ENCODE measurements at places on chromosomes 7 and 10. TPM values are rescaled to one million over a fixed set of nuclear protein-coding genes. Genes with fewer than 3 reads are reported as not detected.

COBL gene
- total RNA-seq = 7.7 TPM

CYP3A4 gene
- not detected for total RNA-seq

DNA sequence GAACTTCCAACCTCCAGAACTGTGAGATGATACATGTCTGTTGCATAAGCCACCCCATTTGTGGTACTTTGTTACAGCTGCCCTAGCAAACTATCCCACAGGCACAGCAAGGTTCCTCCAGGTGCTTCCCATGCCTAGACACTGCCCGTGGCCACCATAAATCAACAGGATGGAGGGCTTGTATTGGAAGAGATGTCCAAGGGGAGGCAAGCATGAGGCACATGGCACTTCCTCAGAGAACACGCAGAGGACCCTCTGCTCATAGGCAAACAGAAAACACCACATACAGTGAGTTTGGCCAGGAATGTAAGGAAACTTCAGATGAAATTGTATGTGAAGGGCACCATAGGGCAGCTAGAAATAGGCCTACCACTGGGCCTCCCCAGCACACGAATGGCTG is 291.1 kb downstream of the GRID1 start:
- H3K27ac ChIP-seq = no peak overlapping the region
- H3K4me1 ChIP-seq = no peaks in the 10 kb centered on the region
- no peaks in the 10 kb centered on the region for H3K27me3 ChIP-seq
- no peak for DNase-seq
- no peaks in the 10 kb centered on the region for H3K36me3 ChIP-seq

- peaks cover 11% of the 10 kb centered on the region for H3K4me1 ChIP-seq
- H3K27me3 ChIP-seq = no peaks in the 10 kb centered on the region
- H3K4me3 ChIP-seq = no peak overlapping the region
- no peak overlapping the region for H3K27ac ChIP-seq
- no peaks in the 10 kb centered on the region for H3K36me3 ChIP-seq
- no peak for DNase-seq
These were observed 182.0 kb downstream of the CUX1 start for GRCh38 chr7:101999393-101999792.

GRCh38 chr7:121023683-121024511 is 35.4 kb downstream of the CPED1 start:
- no peak for DNase-seq
- H3K27me3 ChIP-seq = no peaks in the 10 kb centered on the region
- no peaks in the 10 kb centered on the region for H3K36me3 ChIP-seq

KLF14 gene
- total RNA-seq = 0.83 TPM

DNA sequence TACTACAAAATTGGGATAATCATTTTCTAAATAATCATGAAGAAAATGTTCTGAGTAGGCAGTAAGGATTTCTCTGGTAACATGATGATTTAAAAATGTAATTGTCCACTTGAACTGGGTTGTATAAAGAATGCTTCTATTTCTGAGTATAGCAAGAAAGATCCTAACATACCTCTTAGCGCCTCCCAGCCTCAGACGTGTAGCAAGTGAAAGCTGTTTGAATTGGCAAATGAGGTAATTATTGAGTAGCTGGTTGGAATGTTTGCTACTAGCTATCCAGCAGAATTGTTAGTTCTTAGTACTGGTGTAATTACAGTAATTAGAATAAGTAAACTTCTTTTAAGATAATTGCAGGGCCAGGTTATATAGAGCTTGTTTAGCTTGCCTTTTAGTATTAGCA is 47.9 kb downstream of the SEPTIN7 start:
- H3K27me3 ChIP-seq = no peaks in the 10 kb centered on the region
- peaks cover 3% of the 10 kb centered on the region for H3K4me1 ChIP-seq
- DNase-seq = no peak
- H3K4me3 ChIP-seq = no peak overlapping the region

DNA sequence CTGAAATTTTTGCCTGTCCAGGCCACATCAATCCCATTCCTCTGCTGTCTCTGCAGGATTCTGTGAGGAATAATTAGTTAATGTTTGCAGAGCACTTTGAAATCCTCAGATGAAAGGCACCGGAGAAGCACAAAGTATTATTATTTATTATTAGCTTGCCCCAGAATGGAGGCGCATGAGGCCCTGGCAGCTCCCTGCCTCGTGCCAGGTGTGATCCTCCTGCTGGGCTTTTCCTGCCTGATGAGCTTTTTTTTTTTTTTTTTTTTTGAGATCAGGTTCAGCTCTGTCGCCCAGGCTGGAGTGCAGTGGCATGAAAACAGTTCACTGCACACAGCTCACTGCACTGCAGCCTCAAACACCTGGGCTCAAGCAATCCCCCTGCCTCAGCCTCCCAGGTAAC is 65.2 kb downstream of the TCF7L2 start:
- no peaks in the 10 kb centered on the region for H3K4me1 ChIP-seq
- H3K27me3 ChIP-seq = no peaks in the 10 kb centered on the region
- no peaks in the 10 kb centered on the region for H3K36me3 ChIP-seq
- DNase-seq = no peak

CNNM1 gene
- 1.5 TPM for total RNA-seq

PBLD gene
- total RNA-seq = 0.88 TPM

DNA sequence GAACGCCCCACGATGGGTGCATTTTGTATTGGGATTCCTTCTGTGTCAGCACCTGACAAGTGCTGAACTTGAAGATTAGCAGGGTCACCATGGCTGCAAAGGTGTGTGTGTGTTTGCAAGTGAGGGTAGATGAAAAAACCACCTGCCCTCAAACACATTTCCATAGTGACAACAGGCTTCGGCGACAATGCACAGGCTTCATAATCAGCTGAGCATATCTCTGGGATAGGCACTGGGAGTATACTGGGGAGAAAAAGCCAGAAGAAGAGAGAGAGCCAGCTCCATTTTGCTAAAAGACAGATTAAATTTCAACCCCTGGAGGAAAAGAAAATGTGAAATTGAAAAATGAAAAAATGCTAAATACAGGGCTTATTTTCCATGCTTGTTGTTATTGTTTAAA is 656.1 kb downstream of the INHBA start:
- no peak overlapping the region for H3K27ac ChIP-seq
- no peaks in the 10 kb centered on the region for H3K4me1 ChIP-seq
- no peak for DNase-seq
- H3K36me3 ChIP-seq = no peaks in the 10 kb centered on the region
- no peak overlapping the region for H3K4me3 ChIP-seq

DNA sequence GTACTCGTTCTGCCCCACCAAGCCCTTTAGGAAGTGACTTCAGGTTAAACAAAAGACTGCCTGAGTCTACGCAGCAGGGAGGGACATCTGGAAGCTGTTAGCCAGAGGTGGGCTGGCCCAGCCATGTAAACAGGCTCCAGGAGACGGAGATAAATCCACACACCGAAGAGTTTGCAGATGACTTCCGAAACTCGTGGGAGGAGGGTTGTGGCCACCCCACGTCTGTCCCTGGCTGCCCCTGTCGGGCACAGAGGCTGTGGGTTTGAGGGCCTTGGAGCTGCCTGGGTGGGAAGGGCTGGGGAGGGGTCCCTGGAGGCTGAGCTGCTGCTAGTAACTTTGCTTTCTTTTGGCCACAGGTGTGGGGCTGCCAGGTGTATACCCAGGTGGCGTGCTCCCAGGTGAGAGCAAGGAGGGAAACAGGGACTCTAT is 15.6 kb downstream of the ELN start:
- no peak overlapping the region for H3K4me3 ChIP-seq
- peaks cover 4% of the 10 kb centered on the region for H3K4me1 ChIP-seq
- peak overlapping the region; percentile 24 for H3K27ac ChIP-seq

PDE6C gene
- total RNA-seq = not detected

OR2A12 gene
- total RNA-seq = not detected

GRCh38 chr7:8724080-8724718 is 290.8 kb downstream of the NXPH1 start:
- no peak for DNase-seq
- no peak overlapping the region for H3K4me3 ChIP-seq
- H3K4me1 ChIP-seq = no peaks in the 10 kb centered on the region
- no peaks in the 10 kb centered on the region for H3K36me3 ChIP-seq
- no peaks in the 10 kb centered on the region for H3K27me3 ChIP-seq

GRCh38 chr7:17952387-17952786 is 12.1 kb upstream of the SNX13 start:
- no peaks in the 10 kb centered on the region for H3K4me1 ChIP-seq
- no peak overlapping the region for H3K27ac ChIP-seq
- no peak overlapping the region for H3K4me3 ChIP-seq
- no peak for DNase-seq
- H3K36me3 ChIP-seq = no peaks in the 10 kb centered on the region

PIK3CG gene
- 13.5 TPM for total RNA-seq

DNA sequence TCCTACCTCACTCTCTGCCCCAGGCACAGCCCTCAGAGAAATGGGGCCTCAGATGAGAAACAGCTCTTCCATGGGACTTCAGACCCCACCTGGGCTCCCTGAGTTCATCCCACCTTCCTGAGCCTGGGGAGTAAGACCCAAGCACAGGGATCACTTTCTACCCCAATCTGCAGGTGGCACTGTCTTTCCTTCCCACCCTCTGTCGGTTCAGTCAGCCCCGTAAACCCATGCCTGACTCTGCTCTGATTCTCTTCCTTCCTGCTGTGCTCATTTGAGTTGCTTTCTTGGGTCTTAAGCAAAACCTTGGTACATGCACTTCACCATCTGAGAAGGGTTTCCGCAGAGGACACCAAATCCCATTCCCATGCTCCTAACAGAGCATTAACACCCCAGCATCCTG is 306.4 kb upstream of the CDC14C start:
- H3K4me3 ChIP-seq = no peak overlapping the region
- no peaks in the 10 kb centered on the region for H3K27me3 ChIP-seq
- H3K4me1 ChIP-seq = no peaks in the 10 kb centered on the region
- no peak for DNase-seq

DNA sequence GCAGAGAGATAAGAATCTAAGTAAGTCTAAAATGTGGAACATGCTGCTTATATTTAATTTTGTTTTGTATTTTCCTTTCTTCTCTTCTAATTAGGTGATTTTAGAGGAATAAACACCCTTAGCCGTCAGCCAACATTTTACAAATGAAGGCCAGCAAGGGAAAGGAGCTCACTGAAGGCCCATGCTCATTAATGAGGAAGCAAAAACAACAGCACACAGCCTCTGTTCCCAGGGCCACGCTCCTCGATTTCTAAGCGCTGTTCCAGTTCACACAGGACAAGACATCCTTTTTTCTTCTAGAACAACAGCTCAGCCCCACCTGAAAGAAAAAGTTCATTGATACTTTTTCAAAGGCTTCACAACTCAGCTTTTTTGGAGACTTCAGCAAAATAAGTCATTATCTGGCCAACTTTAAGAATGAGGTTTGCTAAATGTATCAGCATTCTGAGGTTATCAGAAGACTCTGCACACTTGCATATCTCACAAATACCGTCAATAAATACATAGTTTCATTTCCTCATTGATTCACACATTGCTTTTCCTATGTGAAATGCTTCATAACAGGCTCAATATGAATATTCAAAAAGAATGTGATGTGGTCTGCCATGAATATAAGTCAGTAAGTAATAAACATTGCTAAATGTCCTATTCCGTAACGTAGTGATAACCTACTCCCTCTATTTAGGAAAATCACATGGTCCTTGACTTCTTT is 34.8 kb upstream of the SFMBT2 start:
- DNase-seq = no peak
- no peaks in the 10 kb centered on the region for H3K36me3 ChIP-seq
- H3K27me3 ChIP-seq = no peaks in the 10 kb centered on the region
- H3K4me1 ChIP-seq = no peaks in the 10 kb centered on the region
- no peak overlapping the region for H3K27ac ChIP-seq

DNA sequence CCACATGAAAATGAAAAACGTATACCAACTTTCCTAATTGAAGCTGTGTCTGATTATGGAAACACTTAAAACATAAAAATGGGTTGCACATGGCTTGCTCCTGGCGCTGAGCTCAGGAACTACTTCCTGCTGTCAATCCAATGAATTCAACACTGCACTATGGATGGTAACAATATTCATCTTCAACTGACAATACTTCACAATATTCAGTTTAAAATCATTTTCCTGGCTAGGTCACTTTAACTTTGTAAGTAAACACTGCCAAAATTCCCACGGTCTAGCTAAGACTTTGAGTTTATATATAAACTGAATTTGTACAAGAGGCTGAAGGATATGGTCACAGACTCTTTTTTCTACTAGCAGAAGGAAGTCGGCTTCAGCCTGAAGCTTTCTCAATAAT is 556.9 kb downstream of the TNS3 start:
- no peak overlapping the region for H3K27ac ChIP-seq
- no peak overlapping the region for H3K4me3 ChIP-seq
- DNase-seq = no peak
- H3K36me3 ChIP-seq = no peaks in the 10 kb centered on the region
- peaks cover 8% of the 10 kb centered on the region for H3K4me1 ChIP-seq
